Osteoblast (primary cell): ENCODE measurements at places on chromosomes 7 and 10. TPM values are rescaled to one million over a fixed set of nuclear protein-coding genes. Genes with fewer than 3 reads are reported as not detected.

GRCh38 chr7:51123322-51124019 is 193.1 kb downstream of the COBL start:
- peak; percentile 98 for DNase-seq

DNA sequence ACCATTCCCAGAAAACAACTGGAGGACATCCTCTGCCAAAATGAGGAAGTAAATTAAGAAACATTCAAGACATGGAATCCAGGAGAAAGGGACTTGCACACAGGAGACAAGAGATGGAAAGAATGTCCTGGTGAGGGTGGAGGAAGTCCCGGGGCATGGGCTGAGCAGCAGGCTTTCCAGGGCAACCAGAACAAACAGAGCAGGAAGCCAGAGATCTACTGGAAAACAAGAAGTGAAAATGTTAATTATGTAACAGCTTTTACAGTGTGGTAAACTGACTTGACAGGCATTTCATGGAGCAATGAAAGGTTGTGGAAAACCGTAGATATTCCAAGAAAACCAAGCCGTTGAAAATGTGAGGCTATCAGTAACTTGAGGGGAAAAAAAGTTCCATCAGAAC is 55.2 kb upstream of the ZNF746 start:
- no peak for DNase-seq

GRCh38 chr10:86943316-86944030 is 13.9 kb downstream of the MMRN2 start:
- DNase-seq, result peak; percentile 19

DNA sequence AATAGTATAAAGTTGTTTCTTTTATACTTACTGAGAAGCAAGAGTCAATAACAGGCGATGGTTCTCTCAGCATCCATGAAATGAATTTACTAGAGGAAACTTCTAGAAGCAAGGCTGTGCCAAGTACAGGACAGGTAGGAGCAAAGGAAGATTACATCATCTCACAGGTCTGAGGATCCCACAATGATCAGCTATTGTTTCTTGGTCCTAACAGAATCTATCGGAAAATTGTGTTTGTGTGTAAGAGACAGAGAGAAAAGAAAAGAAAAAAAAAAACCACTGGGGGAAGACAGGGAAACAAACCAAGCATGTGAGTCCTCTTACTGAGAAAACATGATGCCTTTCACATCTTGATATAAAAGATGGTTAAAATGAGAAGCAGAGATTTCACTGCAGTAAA is 535.0 kb upstream of the NRP1 start:
- no peak for DNase-seq

DNA sequence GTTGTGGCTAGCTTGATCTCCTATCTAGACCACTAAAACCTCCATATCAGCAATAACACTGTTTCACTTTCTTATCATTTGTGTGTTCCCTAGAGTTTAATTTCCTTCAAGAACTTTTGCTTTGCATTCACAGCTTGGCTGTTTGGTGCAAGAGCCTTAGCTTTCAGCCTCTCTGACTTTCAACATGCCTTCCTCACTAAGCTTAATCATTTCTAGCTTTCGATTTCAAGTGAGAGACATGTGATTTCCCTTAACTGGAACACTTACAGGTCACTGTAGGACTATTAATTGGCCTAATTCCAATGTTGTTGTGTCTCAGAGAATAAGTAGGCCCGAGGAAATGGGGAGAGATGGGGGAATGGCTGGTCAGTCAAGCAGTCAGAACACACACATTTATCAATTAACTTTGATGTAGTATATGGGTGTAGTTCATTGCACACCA is 10.6 kb upstream of the BPGM start:
- no peak for DNase-seq

HSPB1 gene
- 67.2 and 72.7 TPM in 2 replicates for total RNA-seq

MEST gene
- total RNA-seq, result 330 and 347 TPM in 2 replicates

DNA sequence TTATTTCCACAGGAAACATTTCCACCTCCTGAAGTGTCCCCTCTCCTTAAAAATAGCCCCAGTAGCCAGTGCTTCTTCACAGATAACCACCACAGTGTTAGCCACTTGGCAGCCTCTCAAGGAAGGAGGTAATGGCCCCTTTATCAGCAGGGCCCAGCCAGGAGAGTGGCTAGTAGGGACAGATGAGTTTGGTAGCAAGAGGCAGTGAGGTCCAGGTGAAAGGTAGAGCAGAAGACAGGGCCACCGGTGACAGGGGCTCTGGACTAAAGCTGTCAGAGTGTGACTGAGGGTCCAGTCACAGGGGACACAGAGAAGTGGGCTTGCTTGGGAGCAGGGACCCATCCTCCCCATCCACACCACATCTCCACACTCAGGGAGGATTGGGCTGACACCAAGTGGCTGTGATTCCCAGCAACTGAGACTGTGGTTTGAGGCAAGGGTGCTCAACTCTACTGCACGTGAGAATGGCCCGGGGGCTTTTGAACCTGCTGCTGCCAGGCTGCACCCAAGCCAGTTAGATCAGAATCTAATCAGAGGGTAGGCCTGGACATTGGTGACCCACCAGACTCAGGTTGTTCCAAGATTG is 52.2 kb downstream of the C10orf120 start:
- no peak for DNase-seq

DNA sequence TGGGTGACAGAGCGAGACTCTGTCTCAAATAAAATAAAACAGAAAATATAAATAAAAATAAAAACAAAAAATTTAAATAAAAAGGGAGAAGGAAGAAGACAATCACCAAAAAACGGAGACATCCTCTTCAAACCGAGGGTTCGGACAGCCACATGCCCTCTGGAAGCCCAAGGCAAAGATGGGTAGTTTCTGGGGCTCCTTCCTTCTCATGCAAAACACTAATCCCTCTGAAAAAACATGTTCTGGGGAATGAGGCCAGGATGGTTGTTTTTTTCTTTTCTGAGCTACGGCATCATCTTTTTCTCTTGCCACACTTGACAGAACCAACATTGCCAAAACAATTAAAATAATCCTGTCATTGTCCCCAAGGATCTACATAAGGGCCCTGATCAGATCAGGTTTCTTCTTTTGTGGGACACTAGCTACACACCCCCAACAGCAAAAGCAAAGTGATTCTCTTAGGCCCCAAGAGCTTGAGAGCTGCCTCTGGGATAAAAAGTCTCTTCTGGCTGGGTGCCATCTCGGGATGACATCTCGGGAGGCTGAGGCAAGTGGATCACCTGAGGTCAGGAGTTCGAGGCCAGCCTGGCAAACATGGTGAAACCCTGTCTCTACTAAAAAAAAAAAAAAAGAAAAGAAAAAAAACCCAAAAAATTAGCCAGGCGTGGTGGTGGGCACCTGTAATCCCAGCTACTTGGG is 14.2 kb upstream of the POR start:
- no peak for DNase-seq

DNA sequence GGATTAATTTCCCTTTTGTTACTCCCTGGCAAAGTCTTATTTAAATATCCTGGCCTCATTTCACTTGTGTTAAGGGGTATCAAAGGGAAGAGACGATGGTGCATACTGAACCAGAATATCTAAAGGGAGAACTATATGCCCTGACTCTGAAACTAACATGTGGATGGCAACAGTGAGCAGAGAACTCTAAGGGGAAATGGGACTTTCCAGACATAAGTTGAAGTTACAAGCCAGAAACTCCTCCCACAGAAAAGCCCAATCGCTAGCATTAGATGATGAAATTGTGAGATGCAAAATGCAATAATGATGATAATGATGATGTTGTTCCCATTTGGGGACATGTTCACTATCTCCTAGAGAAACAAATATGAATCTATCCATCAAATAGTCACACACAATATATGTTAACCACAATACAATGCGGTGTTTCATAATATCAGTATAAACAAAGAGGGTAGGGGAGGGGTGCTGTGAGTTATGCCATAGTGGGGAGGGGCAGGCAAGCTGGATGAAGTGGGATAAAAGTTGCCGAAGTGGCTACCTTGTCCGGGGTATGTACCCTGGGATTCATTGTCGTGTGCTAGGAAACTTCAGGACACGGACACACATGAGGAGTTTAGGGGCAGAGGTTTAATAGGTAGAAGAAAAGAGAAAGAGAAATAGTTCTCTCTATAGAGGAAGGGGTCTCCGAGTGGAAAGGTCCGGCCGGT is 37.1 kb downstream of the TMEM229A start:
- DNase-seq, result no peak

FGFBP3 gene
- total RNA-seq, result 0.72 and 1.2 TPM in 2 replicates
